B cell (primary cell): ENCODE measurements at places on chromosomes 7 and 10.
A peak's percentile ranks its signal among the peaks of the same experiment; 100 is the strongest.

DNA sequence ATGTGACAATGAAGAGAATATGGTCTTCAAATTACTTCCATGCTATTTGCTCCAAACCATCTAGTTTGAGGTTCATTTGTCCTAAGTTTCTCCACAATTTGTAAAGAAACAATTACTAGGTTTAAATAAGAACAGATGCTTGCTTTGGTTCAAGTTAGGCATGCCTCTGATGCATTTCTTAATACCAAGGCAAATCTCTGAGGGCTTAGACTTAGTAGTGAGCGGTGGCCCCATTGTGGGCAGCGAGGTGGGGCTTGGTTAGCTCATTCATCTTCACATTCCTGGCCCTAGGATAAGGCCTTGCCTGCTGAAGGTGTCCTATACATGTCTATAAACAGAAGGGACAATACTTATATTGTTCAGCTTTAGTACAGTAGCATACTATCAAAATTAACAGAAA is 52.4 kb upstream of the RHEB start:
- DNase-seq = no peak

GRCh38 chr7:45293295-45293942 is 135.8 kb downstream of the RAMP3 start:
- no peak for DNase-seq

DNA sequence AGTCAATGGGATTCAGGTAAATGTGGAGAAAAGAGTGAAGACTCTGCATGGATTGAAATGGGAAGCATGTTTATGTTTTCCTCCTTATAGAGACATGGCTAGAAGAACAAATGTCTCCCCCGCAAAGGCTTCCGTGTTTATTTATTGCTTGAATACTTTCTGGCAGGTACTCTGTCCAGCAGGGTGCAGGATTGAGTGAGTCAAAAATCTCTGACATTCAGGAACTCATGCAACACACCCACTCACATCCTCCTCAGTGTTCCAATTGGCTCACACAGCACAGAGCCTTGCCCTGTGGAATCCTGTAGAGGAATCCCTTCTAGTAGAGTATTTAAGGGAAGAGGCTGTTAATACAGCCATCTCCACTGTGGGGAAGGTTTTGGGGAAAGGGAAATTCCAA is 290.3 kb upstream of the VWC2 start:
- no peak for DNase-seq

DNA sequence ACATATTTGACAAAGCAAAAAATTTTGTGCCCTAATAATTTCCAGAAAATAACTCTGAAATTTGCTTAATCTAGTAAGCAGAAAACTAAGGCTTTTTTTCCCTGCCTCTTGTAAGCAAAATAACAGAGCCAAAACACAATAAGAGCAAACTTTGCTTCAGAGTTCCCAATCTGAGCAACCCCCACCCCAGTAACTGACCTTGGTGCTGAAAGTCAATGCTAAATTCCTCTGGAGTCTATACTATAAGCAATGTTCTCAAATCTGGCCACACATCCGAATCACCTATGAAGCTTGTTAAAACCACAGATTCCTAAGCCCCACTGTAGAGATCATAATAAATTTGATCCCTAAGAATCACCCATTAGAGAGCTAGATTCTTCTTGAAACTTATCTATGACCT is 150.5 kb downstream of the ELAPOR2 start:
- DNase-seq = no peak

- DNase-seq = no peak
These were observed 20.4 kb downstream of the TEX36 start for GRCh38 chr10:125662584-125662983.

- DNase-seq = no peak
These were observed 931.2 kb upstream of the KCND2 start for GRCh38 chr7:119341822-119342221.

DNA sequence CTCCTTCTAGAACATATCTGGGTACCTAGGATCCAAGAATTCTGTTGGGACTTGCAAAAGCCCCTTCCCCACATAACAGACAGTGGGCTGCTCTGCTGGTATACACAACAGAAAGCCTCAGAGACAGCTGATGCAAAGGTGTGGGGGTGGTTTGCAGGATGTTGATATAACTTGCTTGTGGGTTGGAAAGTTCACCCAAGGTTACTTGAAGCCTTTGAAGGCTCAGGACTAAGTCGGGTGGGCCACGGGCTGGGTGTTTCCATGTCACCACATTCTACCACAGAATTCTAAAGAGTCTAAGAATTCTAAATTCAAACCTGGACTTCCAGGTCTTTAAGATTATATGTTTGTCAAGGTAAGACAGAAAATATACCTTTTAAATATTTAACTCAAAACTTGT is 7.4 kb upstream of the NRCAM start:
- no peak for DNase-seq

DNA sequence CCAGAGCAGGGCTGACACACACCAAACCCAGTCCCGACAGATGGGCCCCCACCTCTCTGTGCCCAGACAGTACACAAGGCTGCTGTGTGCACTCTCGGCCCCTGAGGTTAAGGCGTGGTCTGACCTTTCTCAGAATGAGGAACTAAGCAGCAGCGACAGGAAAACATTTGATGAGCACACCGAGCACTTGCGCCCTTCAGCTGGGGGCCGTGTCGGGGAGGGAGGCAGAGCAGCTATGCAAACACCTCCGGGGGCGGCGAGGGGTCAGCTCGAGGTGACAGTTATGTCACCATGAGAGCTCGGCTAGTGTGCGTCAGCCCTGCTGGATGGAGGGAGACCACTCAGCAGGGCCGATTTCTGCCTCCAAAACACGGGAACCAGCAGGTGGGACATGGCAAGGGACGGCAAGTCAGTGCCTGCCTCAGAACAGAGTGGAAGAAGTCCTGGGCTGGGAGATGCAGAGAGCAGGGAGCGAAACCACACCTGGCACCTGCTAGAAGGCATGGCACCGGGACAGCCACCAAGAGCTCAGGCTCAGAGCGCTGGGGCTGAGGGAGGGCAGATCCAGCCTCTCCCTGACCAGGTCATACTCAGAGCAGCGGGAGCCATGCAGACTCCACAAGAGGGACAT is 57.4 kb downstream of the CHST15 start:
- peak; percentile 90 for DNase-seq

- DNase-seq = no peak
These were observed 524 bp upstream of the UNC5B start for GRCh38 chr10:71211775-71212317.

DNA sequence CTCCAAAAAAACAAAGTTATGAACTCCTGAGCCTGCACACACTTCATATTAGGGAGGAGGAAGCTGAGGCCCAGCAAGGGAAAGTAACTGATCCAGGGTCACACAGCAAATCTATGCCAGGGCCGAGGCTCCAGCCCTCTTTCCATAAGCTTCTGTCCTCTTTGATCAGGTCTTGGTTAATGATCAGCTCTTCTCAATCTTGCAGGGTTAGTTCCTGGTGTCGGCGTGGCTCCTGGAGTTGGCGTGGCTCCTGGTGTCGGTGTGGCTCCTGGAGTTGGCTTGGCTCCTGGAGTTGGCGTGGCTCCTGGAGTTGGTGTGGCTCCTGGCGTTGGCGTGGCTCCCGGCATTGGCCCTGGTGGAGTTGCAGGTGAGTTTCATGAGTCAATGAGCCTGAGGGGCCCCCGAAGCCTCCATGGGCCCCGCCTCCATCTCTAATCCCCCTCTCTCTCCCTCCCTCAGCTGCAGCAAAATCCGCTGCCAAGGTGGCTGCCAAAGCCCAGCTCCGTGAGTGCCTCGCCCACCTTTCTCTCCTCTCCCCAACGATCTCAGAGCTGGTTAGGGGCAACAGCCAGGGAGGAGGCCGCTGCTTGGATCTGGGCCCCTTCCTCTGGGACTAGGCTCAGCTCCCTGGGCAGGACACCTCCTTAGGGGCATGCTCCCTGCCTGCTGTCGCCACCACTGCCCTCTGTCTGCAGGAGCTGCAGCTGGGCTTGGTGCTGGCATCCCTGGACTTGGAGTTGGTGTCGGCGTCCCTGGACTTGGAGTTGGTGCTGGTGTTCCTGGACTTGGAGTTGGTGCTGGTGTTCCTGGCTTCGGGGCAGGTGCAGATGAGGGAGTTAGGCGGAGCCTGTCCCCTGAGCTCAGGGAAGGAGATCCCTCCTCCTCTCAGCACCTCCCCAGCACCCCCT is 23.7 kb upstream of the LIMK1 start:
- no peak for DNase-seq

DNA sequence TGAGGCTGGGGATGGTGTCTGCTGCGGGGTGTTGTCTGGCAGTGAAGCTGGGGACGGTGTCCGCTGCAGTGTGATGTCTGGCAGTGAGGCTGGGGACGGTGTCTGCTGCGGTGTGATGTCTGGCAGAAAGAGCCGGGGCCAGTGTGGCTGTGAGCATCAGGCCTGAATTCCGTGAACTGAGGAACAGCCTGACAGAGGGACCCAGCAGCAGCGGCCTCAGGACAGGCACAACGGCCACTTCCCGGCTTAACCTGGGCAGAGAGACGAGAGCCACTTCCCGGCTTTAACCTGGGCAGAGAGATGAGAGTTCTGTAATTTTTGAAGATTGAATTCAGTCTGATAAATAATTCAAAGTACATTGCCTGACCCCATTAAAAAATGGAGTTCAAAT is 321.2 kb downstream of the PTPRN2 start:
- no peak for DNase-seq

GRCh38 chr10:22702348-22702747 is 12.0 kb downstream of the PIP4K2A start:
- no peak for DNase-seq

DNA sequence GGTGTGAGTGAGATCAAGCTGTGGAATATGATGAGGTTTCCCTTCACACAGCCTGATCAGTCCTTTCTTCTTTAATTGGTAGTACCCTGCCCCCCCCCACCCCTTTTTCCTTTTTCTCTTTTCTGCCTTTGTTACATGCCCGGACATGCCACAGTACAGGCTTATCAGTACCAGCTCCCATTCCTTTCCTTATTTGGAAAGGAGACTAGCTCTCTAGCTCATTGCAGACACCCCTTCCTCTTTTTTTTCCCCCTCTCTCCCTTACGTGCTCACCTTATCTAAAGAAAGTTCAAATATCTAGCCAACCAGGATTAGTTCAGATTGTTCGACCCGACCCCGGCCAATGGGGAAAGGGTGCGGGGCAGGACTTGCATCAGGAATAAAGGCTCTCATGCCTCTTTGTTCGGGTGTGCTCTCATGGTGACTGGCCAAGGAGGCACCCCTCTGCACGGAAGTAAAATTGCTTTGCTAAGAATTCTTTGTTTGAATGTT is 230.4 kb downstream of the ACTR3B start:
- DNase-seq = no peak

DNA sequence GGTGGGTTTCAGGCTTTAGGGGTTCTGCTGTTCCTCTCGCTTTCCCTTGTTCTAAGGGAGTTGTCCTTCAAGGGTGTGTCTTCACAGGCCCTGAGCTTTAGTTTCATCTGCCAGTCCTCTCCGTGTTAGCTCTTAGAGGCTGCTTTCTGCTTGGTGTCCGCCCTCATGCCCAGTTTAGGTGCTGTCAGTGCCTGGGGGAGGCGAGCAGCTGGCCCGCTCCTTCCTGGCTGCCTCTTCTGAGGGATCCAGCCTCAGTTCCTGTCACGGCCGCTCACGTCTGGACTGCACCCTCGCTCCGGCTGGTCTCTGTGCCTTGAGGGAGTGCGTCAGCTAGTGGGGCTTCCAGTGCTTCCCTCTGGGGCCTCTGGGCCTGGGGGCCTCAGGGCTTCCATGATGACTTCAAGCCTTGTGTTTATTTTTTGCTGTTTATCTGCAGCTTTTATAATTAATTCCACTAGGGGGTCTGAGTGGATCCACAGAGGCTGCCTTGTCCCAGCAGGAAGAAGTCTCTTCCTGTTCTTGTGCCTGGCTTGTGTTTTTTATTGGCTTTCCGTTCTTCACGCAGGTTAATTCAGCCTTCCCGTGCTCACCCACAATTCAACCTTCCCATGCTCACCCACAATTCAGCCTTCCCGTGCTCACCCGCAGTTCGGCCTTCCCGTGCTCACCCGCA is 33.0 kb downstream of the WDR37 start:
- DNase-seq = no peak
